Natural killer cell (primary cell): ENCODE measurements at places on chromosomes 4 and X. TPM values are rescaled to one million over a fixed set of nuclear protein-coding genes. Genes with fewer than 3 reads are reported as not detected.

DNA sequence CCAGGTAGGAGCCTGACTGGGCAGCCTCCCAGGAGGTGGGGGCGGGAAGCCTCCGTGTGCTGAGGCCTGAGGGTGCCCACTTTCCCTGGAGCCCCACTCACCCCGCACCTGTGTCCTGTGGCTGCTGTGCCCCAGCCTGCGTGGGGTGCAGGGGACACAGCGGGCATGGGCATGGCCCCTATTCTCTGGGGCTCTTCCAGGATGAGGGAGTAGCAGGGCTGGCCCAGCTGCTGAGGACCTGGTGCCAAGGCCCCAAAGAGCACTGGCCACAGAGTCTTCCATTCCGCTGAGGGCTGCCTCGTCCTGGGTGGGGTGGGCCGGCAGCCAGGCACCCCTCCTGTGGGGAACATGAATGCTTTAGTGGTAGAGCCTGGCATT, 51.7 kb upstream of the SORCS2 start:
- H3K27me3 ChIP-seq: no peaks in the 10 kb centered on the region
- H3K36me3 ChIP-seq: no peaks in the 10 kb centered on the region
- H3K4me3 ChIP-seq: no peak overlapping the region
- H3K4me1 ChIP-seq: no peaks in the 10 kb centered on the region

DNA sequence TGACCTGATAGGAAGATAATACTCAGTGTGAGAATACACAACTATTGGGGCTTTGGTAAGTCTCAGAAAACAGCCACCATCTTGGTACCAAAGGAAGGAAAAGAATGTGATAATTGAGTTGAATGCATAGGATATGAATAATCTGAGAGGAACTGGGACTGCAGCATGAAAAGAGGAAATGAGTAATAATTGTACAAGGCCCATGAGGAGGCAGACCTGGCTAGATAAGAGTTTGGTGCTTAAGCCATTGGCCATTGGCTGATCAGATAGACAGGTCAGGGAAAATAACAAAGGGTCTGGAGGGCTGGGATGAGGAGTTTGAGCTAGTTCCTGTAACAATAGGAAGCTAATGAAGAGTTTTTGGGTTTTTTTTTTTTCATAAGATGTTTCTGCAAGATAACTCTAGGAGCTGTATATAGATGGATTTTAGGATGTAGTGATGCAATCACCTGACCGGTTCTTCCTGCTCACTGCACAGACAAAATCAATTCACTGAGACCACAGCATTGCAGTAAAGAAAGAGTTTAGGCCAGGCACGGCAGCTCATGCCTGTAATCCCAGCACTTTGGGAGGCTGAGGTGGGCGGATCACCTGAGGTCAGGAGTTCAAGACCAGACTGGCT, 5.3 kb upstream of the TRMT2B start:
- no peaks in the 10 kb centered on the region for H3K27me3 ChIP-seq
- no peak overlapping the region for H3K27ac ChIP-seq
- DNase-seq: no peak
- no peaks in the 10 kb centered on the region for H3K4me1 ChIP-seq
- H3K36me3 ChIP-seq: no peaks in the 10 kb centered on the region

- H3K4me3 ChIP-seq: no peak overlapping the region
- no peaks in the 10 kb centered on the region for H3K36me3 ChIP-seq
- no peaks in the 10 kb centered on the region for H3K27me3 ChIP-seq
- no peak for DNase-seq
Measured at GRCh38 chr4:30670206-30670605, 50.0 kb upstream of the PCDH7 start.

- DNase-seq: peak; percentile 74
- no peaks in the 10 kb centered on the region for H3K4me1 ChIP-seq
- H3K27ac ChIP-seq: no peak overlapping the region
- H3K4me3 ChIP-seq: no peak overlapping the region
Measured at GRCh38 chr4:109406337-109406931, 27.2 kb upstream of the SEC24B start.

Gene SLC7A11
- total RNA-seq: 0.07 TPM

DNA sequence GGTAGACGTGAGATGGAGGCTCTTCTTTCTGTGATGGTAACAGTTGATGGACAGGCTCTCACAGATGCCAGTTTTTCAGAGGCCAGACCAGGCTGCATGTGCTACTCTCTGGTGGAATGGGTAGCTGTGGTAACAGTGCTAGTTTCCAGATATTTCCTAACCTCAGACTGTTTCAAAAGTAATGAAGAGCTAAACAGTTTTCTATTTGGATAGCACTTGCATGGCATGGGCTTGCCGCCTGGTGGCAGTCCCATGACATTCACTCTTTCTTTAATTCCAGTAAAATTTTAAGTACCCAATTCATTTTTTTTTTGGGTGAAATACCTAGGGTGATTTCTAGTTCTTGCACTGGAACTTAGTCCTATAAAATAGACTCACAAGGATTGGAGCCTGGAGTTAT, 220.2 kb upstream of the MAD2L1 start:
- DNase-seq: no peak
- H3K4me3 ChIP-seq: no peak overlapping the region
- no peak overlapping the region for H3K27ac ChIP-seq
- no peaks in the 10 kb centered on the region for H3K27me3 ChIP-seq
- H3K4me1 ChIP-seq: no peaks in the 10 kb centered on the region
- no peaks in the 10 kb centered on the region for H3K36me3 ChIP-seq

Gene KCNIP4
- total RNA-seq: not detected

Gene TNIP3
- 0.64 TPM for total RNA-seq

- H3K36me3 ChIP-seq: no peaks in the 10 kb centered on the region
- no peaks in the 10 kb centered on the region for H3K27me3 ChIP-seq
- no peak overlapping the region for H3K27ac ChIP-seq
Measured at GRCh38 chrX:122934131-122934530, 249.9 kb upstream of the GRIA3 start.

DNA sequence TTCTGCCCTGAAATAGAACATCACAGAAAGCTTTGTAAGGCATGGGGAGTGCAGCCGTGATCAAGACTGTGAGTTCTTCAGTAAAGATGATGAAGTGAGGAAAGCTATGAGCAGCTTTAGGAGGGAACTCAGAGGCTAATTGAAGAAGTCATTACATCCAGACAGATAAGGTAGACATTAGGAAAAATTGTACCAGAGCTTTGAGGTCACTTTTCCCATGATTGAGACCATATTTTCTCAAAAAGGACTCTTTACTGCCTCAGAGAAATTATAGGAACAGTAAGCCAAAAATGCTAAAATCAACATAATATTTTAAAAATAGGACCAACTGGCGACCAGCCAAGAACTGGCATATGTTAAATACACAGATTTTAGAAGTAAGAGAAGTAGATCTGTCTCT, 11.2 kb downstream of the CHST7 start:
- no peaks in the 10 kb centered on the region for H3K27me3 ChIP-seq
- DNase-seq: no peak
- no peak overlapping the region for H3K4me3 ChIP-seq
- no peaks in the 10 kb centered on the region for H3K36me3 ChIP-seq
- no peak overlapping the region for H3K27ac ChIP-seq

DNA sequence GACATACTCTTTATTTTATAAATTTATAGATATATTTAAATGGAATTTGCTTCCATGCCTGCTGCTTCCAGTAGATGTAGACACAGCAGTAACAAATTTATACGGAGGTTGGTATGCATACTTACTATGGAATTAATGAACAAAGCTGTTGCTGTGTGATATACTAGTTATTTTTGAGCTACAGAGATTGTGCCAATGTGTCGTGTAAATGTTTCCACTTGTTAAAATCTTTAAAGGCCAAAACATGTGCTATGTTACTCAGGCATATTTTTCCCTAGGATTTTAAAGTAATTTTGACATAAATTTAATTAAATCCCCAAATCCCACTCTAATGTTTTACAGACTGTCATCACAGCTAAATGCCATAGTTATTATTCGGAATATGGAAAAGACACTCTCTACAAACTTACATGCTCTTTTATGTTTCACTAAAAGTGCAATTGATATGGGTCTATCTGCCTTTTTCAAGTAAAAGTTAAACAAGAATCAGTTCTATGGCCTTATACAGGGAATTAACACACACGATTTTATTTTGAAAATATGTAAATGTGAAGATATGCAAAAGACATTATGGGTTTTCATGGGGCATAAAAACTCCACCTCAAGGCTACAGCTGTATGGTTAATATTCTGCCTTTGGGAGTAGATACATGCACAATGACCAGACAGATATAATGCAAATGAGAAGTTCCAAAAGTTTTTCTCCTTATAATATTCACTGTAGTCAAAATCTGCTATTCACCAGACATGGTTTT, 256.8 kb downstream of the FSTL5 start:
- no peak overlapping the region for H3K4me3 ChIP-seq
- no peak for DNase-seq
- H3K27ac ChIP-seq: no peak overlapping the region
- H3K27me3 ChIP-seq: no peaks in the 10 kb centered on the region
- no peaks in the 10 kb centered on the region for H3K4me1 ChIP-seq
- H3K36me3 ChIP-seq: no peaks in the 10 kb centered on the region

GRCh38 chr4:73573794-73574528, 46.3 kb downstream of the RASSF6 start:
- H3K36me3 ChIP-seq: no peaks in the 10 kb centered on the region
- DNase-seq: no peak
- H3K27me3 ChIP-seq: no peaks in the 10 kb centered on the region
- H3K4me1 ChIP-seq: no peaks in the 10 kb centered on the region

DNA sequence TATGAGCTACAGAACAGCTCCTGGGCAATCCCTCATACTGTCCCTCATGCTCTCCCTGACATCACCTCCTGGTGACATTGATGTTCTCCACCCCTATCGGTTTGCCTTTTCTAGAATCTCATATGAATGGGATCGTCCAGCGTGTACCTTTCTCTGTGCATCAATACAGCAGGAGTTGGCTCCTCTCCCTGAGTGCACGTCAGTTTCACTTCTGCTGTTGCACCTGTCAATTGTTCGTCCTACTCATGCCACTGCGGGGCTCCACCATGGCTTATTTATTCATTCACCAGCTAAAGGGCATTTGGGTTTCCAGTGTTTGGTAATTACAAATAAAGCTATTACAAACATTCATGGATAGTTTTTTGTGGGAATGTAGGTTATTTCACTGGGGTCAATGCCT, 269.1 kb upstream of the ZFP42 start:
- no peak for DNase-seq
- H3K27ac ChIP-seq: no peak overlapping the region
- no peaks in the 10 kb centered on the region for H3K27me3 ChIP-seq
- H3K4me1 ChIP-seq: no peaks in the 10 kb centered on the region
- no peak overlapping the region for H3K4me3 ChIP-seq

DNA sequence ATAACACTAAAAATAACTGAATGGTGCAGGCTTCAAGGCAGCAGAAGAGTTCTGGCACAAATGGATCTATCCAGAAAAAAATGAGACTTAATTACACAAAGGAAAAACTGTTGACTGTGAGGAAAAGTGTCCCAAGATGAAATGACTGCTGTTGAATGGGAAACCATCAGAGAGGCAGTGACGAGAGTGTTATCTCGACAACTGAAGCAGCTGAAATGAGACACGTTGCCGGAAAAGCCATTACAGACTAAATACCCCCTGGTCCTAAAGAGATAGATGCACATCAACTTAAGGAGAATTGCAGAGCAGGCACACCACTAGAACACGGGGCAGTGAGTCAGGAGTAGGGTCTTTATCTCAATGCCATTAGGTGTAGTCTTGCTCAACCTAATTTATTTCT, 277.8 kb downstream of the DMD start:
- no peaks in the 10 kb centered on the region for H3K27me3 ChIP-seq
- H3K36me3 ChIP-seq: no peaks in the 10 kb centered on the region
- DNase-seq: no peak
- H3K27ac ChIP-seq: no peak overlapping the region
- H3K4me1 ChIP-seq: no peaks in the 10 kb centered on the region

GRCh38 chr4:121472937-121473721, 92.3 kb upstream of the QRFPR start:
- no peaks in the 10 kb centered on the region for H3K4me1 ChIP-seq
- no peak overlapping the region for H3K4me3 ChIP-seq
- H3K27me3 ChIP-seq: no peaks in the 10 kb centered on the region
- no peak for DNase-seq
- H3K36me3 ChIP-seq: no peaks in the 10 kb centered on the region
- H3K27ac ChIP-seq: no peak overlapping the region

DNA sequence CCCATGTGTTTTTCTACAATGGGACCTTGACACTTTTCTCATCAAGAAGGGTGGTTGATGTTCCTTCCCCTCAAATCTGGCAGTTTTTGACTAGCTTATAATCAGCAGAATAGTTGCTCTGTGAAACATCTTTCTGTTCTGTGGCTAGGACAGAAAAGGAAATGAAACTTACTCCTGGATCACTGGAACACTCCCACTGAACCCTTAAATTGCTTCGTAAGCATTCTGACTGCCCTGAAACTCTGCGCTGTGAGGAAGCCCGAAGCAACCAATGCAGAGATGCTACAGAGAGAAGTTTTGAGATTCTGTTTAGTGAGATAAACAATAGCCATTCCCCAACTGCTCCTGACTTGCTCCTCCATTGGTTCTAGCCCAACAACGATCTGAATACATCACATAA, 602.2 kb downstream of the CENPC start:
- no peaks in the 10 kb centered on the region for H3K4me1 ChIP-seq
- no peaks in the 10 kb centered on the region for H3K27me3 ChIP-seq
- H3K27ac ChIP-seq: no peak overlapping the region
- DNase-seq: no peak

Gene NKX6-1
- not detected for total RNA-seq

DNA sequence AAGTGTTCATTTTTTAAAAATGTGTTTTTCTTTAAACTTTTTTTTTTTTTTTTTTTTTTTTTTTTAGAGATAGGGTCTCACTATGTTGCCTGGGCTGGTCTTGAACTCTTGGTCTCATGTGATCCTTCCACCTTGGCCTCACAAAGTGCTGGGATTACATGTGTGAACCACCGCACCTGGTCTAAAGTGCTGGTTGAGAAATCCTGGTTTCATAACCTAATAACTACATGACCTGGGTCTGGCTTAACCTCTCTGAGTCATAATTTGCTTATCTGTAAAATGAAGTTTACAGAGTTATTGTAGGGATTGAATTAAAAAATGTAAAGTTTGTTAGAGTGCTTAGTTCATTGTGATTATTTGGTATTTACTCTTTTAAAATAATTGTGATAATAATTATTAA, 5.2 kb downstream of the HSD17B13 start:
- no peaks in the 10 kb centered on the region for H3K27me3 ChIP-seq
- no peaks in the 10 kb centered on the region for H3K4me1 ChIP-seq
- H3K27ac ChIP-seq: no peak overlapping the region
- H3K36me3 ChIP-seq: no peaks in the 10 kb centered on the region

Gene APLN
- not detected for total RNA-seq

DNA sequence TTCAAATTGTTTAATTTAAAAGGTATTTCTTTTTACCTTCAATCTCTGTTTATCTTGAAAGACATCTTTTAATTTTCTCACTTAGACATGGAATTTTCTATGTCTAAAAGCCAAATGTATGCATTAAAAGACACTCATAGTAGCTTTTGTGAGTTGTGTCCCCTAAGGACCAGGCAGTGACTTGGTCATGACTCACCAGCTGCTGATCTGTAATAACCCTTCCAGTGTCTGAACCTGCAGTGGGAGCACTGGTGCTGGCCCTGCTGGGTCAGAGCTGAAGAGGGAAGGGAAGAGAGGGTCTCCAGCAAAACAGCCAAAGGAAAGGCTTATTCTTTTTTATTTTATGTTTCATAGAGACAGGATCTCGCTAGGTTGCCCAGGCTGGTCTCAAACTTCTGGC, 31.1 kb upstream of the SH3D19 start:
- no peaks in the 10 kb centered on the region for H3K27me3 ChIP-seq
- H3K4me3 ChIP-seq: no peak overlapping the region
- H3K4me1 ChIP-seq: no peaks in the 10 kb centered on the region
- no peak for DNase-seq
- H3K27ac ChIP-seq: no peak overlapping the region
